Sciatic nerve (tissue), 2 donors: ENCODE measurements at places on chromosomes 4 and X.

DNA sequence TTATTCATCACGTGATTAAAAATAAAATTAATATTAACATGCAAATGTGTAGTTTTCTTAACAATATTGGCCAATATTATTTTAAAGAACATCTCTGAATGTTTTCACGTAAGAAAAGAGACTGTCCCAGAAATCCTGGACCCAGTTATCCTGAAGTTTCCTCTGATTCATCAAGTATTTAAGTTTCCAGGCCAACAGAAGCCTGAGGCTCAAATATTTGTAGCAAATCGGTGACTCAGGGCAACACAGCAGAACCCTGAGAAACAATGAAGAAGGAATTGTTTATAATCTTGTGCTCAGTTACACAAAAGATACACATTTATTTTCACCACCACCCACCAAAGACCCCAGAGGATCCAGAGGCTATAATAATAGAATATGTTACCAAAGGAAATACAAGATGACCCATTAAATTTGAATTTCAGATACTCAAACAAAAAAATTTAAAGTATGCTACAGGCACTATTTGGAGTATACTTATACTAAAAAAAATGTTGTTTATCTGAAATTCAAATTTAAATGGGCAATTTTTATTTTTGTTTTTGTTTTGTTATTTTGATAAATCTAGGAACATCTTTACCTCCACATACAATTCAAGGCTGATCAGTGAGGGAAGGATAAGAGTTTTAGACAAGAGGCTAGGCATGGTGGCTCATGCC, 33.9 kb upstream of the SLC7A11 start:
- DNase-seq: no peak

DNA sequence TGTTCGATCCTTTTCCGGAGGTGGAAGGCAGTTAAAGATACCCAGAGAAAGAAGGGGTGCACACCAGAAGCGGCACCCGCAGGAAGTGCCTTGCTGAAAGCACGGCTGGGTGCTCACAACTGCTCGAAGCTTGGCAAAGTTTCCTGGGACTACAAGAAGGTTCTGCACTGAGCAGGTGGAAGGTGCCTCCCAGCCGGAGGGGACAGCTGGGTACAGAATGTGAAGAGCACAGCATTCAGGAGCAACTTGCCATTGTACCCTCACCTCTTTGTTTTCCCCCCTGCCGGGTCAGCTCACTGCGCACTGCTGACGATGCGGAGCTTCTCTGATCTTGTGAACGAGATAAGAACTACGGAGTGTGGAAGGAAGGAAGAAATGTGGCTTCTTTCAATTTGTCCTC, 289.2 kb downstream of the FBXW7 start:
- DNase-seq: no peak

DNA sequence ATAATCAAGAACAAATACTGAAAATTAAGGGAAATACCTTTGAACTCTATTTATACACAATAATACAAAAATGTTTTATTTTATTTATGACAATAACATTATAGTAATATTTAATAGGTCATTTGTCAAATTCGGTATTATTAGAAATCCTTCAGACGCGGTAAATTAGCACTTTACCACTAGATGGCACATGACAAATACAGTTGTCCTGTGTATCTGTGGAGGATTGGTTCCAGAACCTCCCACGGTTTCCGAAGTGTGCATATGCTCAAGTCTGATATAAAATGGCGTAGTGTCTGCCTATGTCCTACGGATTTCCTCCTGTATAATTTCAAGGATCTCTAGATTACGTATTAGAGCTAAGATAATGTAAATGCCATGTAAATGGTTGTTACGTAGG, 8.1 kb upstream of the LINC00632 start:
- no peak for DNase-seq

DNA sequence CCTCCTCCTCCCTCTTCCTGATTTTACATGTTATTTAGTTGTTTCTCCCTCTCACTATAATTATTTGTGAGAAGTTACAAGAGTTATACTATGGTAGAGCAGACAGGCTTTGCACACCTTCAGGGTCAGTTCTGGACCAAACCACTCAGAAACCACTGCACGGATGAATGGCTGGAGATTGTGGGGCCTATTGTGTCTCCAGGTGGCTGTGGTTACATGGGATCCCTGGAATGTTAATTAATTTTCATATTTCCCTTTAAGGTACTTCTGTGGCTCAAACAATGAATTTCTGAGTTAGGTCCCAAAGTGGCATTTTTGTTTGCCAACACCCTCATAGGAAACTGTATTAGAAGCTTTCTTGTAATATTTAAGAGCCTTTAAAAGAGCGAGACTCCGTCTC, 151.9 kb downstream of the BMPR1B start:
- no peak for DNase-seq

DNA sequence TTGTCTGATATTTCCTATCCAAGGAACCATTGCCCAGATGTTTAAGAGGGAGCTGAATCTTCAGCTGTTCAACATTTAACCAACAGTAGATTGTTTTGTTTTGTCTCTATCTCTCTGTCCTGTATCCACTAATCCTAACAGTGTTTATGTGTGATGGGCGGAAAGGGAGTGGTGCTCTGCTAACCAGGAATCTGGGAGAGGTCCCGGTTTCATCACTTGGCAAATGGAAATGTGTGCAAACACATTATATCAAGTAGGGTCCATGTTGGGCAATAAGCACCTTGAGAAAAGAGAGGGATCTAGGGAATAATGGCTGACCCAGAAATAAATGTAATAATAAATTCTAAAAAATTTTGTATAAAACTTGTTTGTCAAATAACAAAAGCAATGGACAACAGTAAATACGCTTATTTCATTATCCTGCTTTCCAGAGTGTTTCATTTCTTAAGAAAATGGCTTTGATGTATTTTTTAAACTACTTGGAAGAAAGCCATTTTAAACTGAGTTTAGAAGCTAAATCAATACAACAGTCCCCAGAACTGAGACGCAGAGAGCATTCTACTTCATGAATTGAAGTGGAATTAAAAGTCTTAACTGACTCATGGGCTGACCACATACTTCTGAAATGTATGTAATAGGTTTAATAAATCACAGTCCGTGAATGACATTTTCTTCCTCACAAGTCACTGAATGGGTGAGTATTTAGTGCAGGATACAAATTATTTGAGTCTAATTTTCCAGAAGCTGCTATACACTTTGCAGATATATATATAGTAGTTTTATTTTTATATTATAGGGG, 55.8 kb downstream of the EMCN start:
- no peak for DNase-seq

- no peak for DNase-seq
These were observed 633.6 kb downstream of the SPRY1 start for GRCh38 chr4:124030147-124030546.

GRCh38 chrX:72644946-72645345, 69.2 kb downstream of the PHKA1 start:
- no peak for DNase-seq

GRCh38 chr4:158125310-158125709, 47.5 kb downstream of the GASK1B start:
- DNase-seq: no peak

GRCh38 chrX:155127940-155128339, 56.6 kb downstream of the BRCC3 start:
- DNase-seq: no peak

DNA sequence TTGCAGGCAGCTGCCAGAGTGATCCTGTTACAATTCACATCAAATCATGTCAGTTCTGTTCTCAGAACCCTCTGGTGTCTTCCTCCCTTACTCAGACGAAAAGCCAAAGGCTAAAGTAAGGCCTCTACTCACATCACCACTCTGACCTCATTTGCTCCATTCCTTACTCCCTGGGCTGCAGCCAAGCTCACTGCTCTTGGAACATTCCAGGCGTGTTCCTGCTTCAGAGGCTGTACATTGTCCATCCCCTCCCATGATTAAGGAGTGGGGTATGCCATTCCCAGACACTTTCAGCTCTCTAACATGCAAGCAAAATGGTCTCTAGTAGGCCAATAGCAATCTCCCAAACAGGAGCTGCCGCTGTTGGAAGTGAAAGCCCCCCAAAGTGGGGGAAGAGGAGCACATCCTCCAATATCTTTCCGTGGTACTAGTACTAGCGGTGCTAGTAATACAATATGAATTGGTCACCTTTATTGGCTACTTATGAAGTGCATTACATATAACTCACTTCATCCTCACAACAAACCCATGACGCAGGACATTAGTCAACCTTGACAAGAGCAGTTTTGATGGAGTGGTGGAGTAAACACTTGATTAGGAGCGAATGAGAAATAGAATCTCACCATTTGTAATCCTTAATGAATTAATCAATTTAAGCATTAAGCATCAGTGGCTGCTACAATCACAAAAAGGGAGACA, 15.0 kb downstream of the GAB3 start:
- DNase-seq: no peak

GRCh38 chrX:37818031-37818430, 29.3 kb downstream of the DYNLT3 start:
- DNase-seq: no peak

DNA sequence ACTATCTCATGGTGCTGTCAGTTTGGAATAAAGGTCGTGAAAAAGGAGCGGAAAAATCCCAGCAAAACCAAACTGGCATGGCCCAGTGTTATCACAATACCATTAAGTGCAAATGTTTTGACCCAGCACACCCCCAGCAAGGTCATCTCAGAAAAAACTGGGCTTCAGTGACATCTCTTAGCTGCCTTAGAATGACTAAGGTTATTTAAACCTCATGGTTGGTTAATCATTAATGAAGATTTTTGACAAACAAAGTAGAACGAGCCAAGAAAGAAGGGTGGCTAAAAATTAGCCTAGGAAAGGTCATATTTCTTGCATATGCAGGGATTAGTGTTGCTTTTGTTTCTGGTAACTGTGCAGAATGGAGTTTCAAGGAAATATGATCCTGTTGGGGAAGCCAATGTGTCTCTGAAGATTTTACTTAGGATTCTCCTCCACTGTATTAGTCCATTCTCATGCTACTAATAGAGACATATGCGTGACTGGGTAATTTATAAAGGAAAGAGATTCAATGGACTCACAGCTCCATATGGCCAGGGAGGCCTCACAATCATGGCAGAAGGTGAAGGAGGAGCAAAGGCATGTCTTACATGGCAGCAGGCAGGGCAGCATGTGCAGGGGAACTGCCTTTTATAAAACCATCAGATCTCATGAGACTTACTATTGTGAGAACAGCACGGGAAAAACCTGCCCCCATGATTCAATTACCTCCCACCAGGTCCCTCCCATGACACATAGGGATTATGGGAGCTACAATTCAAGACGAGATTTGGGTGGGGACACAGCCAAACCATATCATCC, 83.5 kb downstream of the CHRNA9 start:
- no peak for DNase-seq

DNA sequence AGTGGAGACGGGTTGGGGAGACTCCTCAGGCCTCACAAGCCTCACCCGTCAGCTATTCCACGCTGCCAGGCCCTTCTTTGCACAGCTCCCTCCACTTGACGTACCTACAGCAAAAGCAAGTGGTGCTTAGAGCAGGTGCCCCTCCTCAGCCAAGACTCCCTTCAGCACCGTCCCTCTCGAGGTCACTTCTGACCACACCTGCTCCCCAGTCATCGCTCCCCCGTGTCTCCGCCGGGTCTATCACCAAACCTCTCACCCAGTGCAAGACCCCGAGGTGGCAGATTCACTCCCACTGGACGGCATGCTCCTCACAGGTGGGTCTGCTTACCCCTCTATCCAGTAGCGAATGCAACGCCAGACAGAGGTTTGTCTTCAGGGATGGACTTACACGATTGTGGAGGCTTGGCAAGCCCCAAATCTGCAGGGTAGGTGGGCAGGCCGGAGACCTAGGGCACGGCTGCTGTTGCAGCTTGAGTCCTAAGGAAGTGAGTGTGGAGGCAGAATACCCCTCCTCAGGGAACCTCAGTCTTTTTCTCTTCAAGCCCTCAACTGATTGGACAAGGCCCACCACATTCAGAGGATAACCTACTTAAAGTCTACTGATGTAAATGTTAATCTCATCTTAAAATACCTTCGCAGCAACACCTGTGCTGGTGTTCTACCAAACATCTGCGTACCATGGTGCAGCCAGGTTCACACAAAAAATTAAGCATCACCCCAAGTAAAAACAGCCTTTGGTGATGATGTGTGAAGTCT, 14.5 kb upstream of the HELT start:
- no peak for DNase-seq
